Testis (tissue), 5 donors: ENCODE measurements at places on chromosomes 1 and 21. TPM values are rescaled to one million over a fixed set of nuclear protein-coding genes. Genes with fewer than 3 reads are reported as not detected.
A peak's percentile ranks its signal among the peaks of the same experiment; 100 is the strongest.

- H3K27ac ChIP-seq = no peak overlapping the region
- H3K27me3 ChIP-seq = no peaks in the 10 kb centered on the region
- no peaks in the 10 kb centered on the region for H3K36me3 ChIP-seq
- no peak overlapping the region for H3K4me3 ChIP-seq
Observed at GRCh38 chr1:238624776-238625175, 734.1 kb upstream of the ZP4 start.

GRCh38 chr1:212623603-212624002 is 15.0 kb downstream of the ATF3 start:
- no peak for DNase-seq
- no peaks in the 10 kb centered on the region for H3K36me3 ChIP-seq
- H3K4me3 ChIP-seq = no peak overlapping the region

GRCh38 chr1:185939142-185939541 is 205.0 kb downstream of the HMCN1 start:
- no peaks in the 10 kb centered on the region for H3K27me3 ChIP-seq
- H3K4me1 ChIP-seq = no peaks in the 10 kb centered on the region
- no peak overlapping the region for H3K4me3 ChIP-seq
- no peak overlapping the region for H3K27ac ChIP-seq

- no peak overlapping the region for H3K4me3 ChIP-seq
- no peaks in the 10 kb centered on the region for H3K36me3 ChIP-seq
- no peak for DNase-seq
Observed at GRCh38 chr1:9180111-9180819, 51.4 kb upstream of the GPR157 start.

- H3K36me3 ChIP-seq = no peaks in the 10 kb centered on the region
- no peak for DNase-seq
- H3K4me3 ChIP-seq = no peak overlapping the region
- H3K27ac ChIP-seq = no peak overlapping the region
Observed at GRCh38 chr1:241465673-241466072, 53.9 kb downstream of the FH start.

- peaks cover 22% of the 10 kb centered on the region for H3K4me1 ChIP-seq
- H3K27me3 ChIP-seq = no peaks in the 10 kb centered on the region
- H3K36me3 ChIP-seq = no peaks in the 10 kb centered on the region
- no peak overlapping the region for H3K4me3 ChIP-seq
- peak; percentile 50 for DNase-seq
- H3K27ac ChIP-seq = peak overlapping the region; percentile 65
Observed at GRCh38 chr1:89608319-89608983, 24.5 kb upstream of the LRRC8C start.

DNA sequence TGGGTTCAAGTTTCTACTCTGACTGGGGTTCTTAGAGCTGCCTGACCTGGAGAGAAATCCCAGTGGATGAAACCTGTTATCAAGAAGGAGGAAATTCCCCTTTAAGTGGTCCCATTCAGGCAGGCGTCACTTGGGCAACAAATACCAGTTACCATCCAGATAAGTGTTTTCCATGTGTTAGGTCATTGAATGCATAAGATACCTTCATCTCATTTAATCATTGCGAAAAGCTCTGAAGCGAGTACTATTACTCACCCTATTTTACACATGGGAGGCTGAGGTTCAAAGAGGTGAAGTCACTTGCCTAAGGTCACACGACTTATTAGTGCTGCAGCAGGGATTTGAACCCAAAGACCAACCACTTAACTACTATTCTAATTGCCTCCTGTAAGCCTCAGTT is 45.5 kb upstream of the RPL11 start:
- H3K4me3 ChIP-seq = no peak overlapping the region
- no peak for DNase-seq
- H3K27ac ChIP-seq = no peak overlapping the region
- no peaks in the 10 kb centered on the region for H3K4me1 ChIP-seq

GRCh38 chr1:19403256-19403655 is 82.1 kb downstream of the CAPZB start:
- H3K4me3 ChIP-seq = no peak overlapping the region
- H3K36me3 ChIP-seq = no peaks in the 10 kb centered on the region
- no peaks in the 10 kb centered on the region for H3K27me3 ChIP-seq
- no peak for DNase-seq
- H3K27ac ChIP-seq = no peak overlapping the region

DNA sequence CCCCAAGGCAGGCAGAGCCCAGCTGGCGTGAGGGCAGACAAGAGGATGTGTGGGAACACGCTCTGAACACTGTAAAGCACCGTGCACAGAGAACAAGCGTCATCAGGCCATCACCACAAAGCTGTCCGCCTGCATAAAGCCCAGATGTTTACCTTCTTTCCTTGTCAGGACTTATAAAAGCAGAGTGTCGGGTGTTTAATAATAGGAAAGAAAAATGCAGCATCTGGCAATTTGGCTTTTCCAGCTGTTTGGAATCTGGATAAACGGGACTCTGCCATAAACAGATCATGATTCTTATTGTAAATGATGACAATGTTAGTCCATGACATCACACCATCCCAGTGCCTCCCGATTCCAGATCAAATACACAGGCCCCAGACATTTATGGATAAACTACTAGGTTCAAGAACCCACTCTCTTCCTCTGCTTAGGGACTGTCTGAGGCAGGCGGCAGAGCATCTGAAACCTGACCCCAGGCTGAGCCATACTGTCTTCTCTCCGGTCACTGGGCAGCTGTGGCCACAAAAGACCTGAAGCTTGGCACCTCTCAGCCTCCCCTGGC is 4.2 kb downstream of the GLIS1 start:
- no peaks in the 10 kb centered on the region for H3K36me3 ChIP-seq
- DNase-seq = no peak
- no peak overlapping the region for H3K4me3 ChIP-seq
- H3K27ac ChIP-seq = no peak overlapping the region

DNA sequence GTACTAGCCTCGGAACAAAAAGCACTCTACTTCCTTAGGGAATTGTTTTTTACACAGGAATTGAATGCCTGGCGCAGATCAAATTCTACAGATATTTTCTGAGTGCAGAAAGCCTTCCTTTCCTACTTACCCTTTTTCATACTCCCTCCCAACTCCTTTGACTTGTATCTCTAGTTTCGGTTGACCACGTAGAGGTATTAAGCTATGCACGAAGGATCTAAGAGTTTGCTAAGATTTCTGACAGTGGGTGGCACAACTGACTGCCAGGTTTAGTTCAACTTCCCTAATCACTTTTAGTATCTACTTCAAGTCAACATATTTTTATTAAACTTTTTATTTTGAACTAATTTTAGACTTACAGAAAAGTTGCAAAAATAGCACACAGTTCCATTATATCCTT is 5.0 kb downstream of the TOR1AIP2 start:
- peak overlapping the region; percentile 53 for H3K27ac ChIP-seq
- DNase-seq = no peak
- peaks cover 18% of the 10 kb centered on the region for H3K4me1 ChIP-seq
- H3K27me3 ChIP-seq = no peaks in the 10 kb centered on the region

DNA sequence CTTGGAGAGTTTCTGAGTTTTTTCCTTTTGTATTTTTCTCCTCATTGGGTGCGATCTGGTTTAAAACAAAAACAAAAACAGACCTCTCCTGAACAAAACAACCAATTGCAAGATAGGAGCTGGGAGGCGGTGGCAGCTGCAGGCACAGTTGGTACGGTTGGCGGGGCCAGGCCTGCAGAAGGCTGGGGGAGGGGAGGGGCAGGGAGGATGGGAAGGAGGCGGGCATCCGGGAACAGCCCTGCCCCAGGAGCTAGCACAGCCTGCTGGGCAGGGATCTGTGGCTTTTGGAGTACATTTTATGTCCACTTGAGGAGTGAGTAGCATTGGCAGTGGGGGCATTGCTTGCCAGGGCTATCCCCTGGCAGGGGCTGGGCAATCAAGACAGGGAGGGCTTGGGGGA is 5.2 kb downstream of the CAPN9 start:
- H3K36me3 ChIP-seq = no peaks in the 10 kb centered on the region
- H3K27ac ChIP-seq = no peak overlapping the region
- no peak overlapping the region for H3K4me3 ChIP-seq
- no peaks in the 10 kb centered on the region for H3K27me3 ChIP-seq
- no peak for DNase-seq

- peak; percentile 94 for DNase-seq
- no peaks in the 10 kb centered on the region for H3K36me3 ChIP-seq
- peaks cover 23% of the 10 kb centered on the region for H3K4me1 ChIP-seq
- no peaks in the 10 kb centered on the region for H3K27me3 ChIP-seq
Observed at GRCh38 chr1:31944205-31945089, 6.3 kb upstream of the PTP4A2 start.

DNA sequence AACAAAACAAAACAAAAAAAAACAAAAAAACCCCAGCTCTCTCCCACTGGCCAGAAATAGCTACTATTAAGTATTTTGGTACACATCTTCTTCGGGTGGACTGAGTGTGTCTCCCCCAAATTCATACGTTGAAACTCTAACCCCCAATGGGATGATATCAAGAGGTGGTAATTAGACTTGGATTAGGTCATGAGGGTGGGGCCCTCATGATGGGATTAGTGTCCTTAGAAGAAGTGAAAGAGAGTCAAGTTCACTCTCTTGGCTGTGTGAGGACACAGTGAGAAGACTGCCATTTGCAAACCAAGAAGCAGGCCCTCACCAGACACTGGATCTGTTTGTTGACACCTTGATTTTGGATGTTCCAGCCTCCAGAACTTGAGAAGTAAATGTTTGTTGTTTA is 116.9 kb downstream of the NOS1AP start:
- no peaks in the 10 kb centered on the region for H3K36me3 ChIP-seq
- no peak for DNase-seq
- H3K27me3 ChIP-seq = no peaks in the 10 kb centered on the region
- no peak overlapping the region for H3K4me3 ChIP-seq

- H3K4me3 ChIP-seq = no peak overlapping the region
- peak overlapping the region; percentile 3 for H3K27ac ChIP-seq
- DNase-seq = no peak
- no peaks in the 10 kb centered on the region for H3K36me3 ChIP-seq
- peaks cover 59% of the 10 kb centered on the region for H3K4me1 ChIP-seq
Observed at GRCh38 chr1:158002631-158003405, 9.4 kb downstream of the KIRREL1 start.

DNA sequence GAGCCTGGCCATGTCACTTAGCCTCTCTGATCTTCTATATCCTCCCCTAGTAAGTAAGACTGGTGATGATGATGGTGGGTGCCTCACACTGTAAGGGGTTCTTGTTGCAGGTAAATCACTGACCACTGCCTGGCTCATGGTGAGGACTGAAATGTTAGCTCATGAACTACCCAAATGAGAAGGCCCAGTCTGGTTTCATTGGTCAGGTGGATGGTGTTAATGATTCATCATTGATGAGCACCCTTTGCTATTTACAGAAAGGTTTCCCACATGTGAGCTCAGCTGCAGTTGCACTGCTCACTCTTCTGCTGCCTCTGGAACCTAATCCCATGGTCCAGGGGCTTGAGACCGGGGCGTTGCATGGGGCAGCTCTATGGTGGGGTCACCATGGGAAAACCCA is 417.7 kb downstream of the PRDM2 start:
- no peaks in the 10 kb centered on the region for H3K36me3 ChIP-seq
- H3K27me3 ChIP-seq = no peaks in the 10 kb centered on the region
- H3K4me3 ChIP-seq = no peak overlapping the region
- H3K27ac ChIP-seq = no peak overlapping the region
- no peaks in the 10 kb centered on the region for H3K4me1 ChIP-seq

DNA sequence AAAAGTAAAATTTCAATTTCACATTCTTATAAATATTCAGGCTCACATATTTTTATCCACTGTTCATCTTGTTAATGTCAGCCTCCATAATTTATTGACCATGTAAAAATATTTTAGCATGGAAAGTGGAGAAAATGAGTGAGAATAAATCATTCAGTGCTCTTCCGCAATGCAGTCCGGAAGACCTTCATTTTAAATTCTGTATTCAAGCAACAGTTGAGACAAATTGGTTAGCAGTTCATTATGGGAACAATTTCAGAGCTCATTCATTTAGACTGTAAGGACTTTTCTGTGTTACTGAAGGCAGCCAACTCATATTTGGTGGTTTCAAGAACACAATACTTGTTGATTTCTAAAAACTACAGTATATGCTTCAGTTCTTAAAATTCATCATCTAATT is 97.8 kb downstream of the TYW3 start:
- H3K4me1 ChIP-seq = no peaks in the 10 kb centered on the region
- DNase-seq = no peak
- H3K4me3 ChIP-seq = no peak overlapping the region
- no peak overlapping the region for H3K27ac ChIP-seq
- H3K36me3 ChIP-seq = no peaks in the 10 kb centered on the region
- H3K27me3 ChIP-seq = no peaks in the 10 kb centered on the region

- no peak for DNase-seq
- no peaks in the 10 kb centered on the region for H3K36me3 ChIP-seq
- no peak overlapping the region for H3K27ac ChIP-seq
- H3K4me3 ChIP-seq = no peak overlapping the region
- no peaks in the 10 kb centered on the region for H3K4me1 ChIP-seq
Observed at GRCh38 chr21:44354001-44354405, 582 bp downstream of the TRPM2 start.

- H3K27me3 ChIP-seq = no peaks in the 10 kb centered on the region
- H3K27ac ChIP-seq = no peak overlapping the region
- H3K36me3 ChIP-seq = no peaks in the 10 kb centered on the region
Observed at GRCh38 chr1:206909161-206909882, 12.1 kb downstream of the IL24 start.

DNA sequence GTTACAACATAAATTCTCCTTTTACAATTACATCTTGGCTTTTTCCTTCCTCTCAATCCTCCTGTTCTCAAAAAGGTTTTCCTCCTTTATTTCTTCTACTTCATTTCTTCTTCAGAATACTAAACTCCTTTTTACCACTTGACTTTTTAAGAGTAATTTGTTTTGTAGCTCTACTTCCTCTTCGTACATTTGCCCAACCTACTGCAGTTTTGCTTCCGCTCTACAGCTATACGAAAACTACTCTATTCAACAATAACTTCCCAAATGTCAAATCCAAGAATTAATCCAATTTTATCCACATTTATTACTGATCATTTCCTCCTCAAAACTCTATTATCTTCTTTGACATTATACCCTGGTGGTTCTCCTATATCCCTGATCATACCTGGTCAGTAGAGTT is 3.4 kb downstream of the GDAP2 start:
- H3K4me3 ChIP-seq = no peak overlapping the region
- no peaks in the 10 kb centered on the region for H3K27me3 ChIP-seq
- H3K36me3 ChIP-seq = no peaks in the 10 kb centered on the region
- no peak overlapping the region for H3K27ac ChIP-seq

DNA sequence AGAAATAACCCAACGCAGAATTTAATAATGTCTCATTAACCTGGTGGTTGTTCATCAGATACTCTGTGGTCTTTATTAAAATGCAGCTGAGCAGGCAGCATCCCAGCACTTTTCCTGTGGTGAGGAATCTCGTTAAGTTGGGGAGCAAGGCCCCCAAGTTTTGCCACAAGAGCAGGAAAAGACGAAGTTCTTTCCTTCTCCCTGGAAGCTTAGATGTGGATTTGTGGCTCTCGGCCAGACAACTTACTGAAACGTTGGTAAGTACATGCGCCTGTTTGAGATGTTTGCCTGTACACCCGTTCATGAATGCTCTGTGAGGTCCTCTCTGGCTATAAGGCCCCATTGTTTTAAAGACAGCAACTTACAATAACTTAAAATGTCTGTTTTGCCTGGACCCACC is 34.3 kb upstream of the PDE9A start:
- no peaks in the 10 kb centered on the region for H3K4me1 ChIP-seq
- no peak overlapping the region for H3K4me3 ChIP-seq
- no peaks in the 10 kb centered on the region for H3K27me3 ChIP-seq
- no peaks in the 10 kb centered on the region for H3K36me3 ChIP-seq

Gene ACTN2
- polyA plus RNA-seq = 27.0 TPM

Gene FCAMR
- 0.41 TPM for polyA plus RNA-seq

Gene SH2D1B
- polyA plus RNA-seq = 0.59 TPM

Gene GIPC2
- polyA plus RNA-seq = 1.9 TPM
